ENCODE measurements at places on chromosomes 16 and 17.

DNA sequence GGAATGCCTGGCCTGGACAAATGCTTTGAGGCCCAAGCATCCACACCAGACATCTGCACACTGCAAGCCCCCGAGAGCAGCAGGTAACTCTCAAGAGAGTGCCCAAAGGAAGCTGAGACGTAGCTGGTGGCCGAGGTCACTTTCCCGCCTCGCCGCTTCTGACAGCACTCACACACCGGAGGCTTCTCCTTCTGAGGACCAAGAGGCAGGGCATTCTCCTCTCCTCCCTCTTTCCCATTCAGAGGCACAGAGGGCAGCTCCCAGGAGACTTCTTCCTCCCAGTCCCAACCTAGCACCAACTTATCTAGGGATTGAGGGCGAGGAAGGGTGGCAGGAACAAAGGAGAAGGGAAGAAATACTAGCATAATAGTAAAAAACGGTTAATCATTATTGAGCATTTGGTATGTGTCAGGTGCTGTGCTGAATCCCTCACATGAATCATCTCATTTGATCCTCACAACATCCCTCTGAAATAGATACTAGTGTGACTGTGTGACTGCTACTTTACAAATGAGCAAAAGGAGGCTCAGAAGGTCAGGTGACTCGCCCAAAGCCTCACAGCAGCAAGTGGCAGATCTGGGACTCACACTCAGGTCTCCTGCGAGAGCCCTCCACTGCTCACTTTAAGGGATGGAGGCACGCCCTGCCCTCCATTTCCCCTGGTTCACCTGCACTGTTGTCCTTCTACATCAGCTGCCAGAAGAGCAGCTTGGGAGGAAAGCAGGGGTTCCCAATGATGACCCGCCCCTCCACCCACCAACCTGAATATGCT is 41.8 kb downstream of the MYO18A start:
- DNase-seq = no peak

DNA sequence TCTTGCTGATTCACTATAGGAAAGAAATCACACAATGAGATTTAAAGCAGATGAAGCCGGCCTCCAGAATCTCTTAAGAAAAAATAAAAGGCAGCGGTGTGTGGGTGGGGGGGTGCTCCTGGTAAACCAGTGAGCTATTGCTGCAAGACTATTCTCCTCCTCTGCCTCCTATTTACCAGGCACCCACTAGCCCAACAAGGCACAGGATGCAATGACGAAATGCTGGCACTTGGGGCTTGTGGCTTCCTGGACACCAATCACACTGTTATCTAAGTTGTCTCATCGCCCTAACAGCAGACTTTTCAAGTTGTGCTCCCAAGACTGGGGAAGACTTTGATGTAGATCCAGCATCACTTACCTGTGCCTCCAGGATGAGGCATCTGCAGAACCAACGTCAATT is 50.2 kb upstream of the NDRG4 start:
- DNase-seq = no peak

DNA sequence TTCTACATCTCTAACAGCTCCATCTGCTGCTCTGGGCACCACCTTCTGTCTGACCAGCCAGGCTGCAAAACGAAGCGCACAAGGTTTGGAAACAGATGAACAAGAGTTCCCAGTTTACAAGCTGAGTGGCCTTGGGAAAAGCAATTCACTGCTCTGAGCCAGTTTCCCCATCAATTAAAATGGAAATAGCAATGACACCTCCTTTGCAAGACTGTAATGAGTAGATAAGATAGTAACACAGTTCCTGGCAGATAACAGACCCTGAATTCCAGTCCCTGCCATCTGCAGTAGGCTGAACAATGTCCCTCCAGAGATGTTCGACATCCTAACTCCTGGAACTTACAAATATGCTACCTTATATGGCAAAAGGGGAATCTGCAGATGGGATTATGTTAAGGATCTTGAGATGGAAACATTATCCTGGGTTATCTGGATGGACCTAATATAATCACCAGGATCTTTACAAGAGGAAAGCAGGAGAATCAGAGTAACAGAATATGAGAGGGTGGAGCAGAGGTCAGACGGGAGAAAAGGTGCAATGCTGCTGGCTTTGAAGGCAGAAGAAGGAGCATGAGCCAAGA is 27.9 kb downstream of the CPPED1 start:
- DNase-seq = no peak

DNA sequence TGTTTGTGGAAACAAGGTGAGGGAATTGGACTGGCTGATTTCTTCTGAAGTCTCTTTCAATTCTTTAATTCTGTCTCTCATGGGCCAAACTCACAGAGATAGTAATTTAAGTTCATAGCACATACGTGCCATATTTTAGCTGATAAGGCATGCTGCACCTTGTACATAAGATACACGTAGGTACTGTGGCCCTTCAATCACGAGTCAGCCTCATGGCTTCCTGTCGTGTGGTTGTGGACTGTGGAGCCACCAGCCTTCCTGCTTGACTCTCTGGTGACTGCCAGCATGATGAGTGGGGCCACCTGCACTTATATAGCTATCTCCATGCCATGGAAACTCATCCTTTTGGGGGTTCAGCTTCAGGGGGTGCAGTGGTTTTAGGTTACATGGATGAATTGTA is 25.1 kb downstream of the KSR1 start:
- DNase-seq = no peak

DNA sequence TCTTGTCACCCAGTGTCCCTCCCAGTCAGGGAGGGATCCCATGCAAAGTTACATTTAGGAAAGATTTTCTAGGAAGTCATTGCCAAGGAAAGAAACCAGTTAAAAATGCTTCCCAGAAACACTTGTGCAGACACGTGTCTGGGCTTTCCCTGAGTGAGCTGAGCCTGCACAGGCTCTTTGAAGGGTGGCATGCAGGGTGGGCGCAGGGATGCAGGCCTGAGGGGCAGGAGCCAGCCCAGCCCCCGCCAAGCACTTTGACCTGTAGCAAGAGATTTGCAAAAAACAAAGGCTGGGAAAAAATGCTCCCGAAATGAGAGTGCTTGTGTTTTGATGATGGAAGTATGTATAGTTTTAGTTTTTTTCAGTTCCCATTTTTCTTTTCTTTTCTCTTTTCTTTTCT is 52.4 kb downstream of the B9D1 start:
- no peak for DNase-seq

DNA sequence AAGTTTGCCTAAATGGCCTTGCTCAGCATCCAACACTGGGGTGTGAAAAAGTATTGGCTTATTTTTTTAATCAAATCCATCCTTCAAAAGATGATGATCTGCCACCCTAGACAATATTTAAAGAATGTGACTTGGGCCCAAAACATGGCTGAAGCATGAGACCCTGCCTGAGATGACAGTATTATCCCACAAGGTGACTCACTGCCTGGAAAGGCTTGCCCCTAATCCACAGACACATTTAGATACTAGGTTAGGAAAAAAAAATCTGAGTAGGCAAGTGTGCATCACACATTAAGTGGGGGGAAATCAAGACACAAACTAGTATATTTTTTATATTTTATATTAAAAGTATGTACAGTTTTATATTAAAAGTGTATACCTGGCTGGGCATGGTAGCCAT is 38.4 kb downstream of the TOM1L2 start:
- no peak for DNase-seq

DNA sequence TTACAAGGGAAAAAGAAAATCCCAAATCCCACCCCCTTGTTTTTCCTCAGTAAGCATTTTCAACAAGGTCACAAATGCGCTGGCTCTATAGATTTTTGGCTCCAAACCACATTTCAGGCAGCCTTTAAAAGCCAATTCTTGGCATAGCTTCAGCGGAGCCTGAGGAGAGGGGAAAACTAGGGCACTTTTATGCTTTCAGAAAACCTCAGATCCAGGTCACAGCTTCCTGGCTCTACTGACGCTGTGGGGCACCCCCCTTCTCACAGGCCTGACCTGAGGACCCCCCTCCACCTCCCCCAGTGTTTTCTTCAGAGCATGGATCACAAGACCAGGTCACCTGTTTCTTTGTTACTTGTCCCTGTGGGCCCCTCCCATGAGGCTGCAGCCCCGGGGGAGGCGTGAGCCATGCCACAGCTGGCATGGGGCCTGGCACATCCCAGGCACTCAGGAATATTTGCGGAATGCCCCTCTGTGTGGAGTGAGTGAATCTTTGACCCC is 30.1 kb upstream of the MTSS2 start:
- no peak for DNase-seq

GRCh38 chr16:24673155-24673554 is 56.3 kb upstream of the TNRC6A start:
- no peak for DNase-seq
